ENCODE measurements at places on chromosomes 7 and 10. TPM values are rescaled to one million over a fixed set of nuclear protein-coding genes. Genes with fewer than 3 reads are reported as not detected.

Gene GIMAP5
- 29.4 TPM for total RNA-seq

DNA sequence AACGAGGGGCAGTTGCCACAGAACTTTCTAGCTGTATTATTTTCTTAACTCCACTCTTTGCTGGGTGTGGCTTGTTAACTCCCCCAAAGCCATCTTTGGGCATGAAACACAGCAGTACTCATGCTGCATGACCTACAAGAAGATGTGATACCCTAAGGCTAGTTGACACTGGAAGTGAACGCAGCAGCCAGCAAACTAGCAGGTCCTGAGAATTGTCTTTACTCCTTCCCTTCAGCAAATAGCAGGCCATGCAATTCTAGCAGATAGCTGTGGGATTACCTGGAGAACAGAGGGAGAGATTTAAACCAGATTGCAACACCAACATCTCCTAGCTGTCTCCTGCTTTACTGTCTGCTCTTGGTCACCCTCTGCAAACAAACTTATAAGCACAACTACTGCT is 688.0 kb upstream of the ZWINT start:
- H3K36me3 ChIP-seq = no peaks in the 10 kb centered on the region
- H3K4me1 ChIP-seq = no peaks in the 10 kb centered on the region
- no peak overlapping the region for H3K27ac ChIP-seq
- no peak for DNase-seq
- H3K4me3 ChIP-seq = no peak overlapping the region
- no peaks in the 10 kb centered on the region for H3K27me3 ChIP-seq

GRCh38 chr10:83539528-83540308 is 599.6 kb upstream of the GHITM start:
- no peak overlapping the region for H3K4me3 ChIP-seq
- H3K4me1 ChIP-seq = no peaks in the 10 kb centered on the region
- DNase-seq = no peak
- no peak overlapping the region for H3K27ac ChIP-seq
- H3K36me3 ChIP-seq = no peaks in the 10 kb centered on the region

- H3K4me1 ChIP-seq = no peaks in the 10 kb centered on the region
- H3K4me3 ChIP-seq = no peak overlapping the region
- no peak for DNase-seq
- no peak overlapping the region for H3K27ac ChIP-seq
- no peaks in the 10 kb centered on the region for H3K27me3 ChIP-seq
These were observed 181.7 kb downstream of the PARD3 start for GRCh38 chr10:34633374-34633773.

GRCh38 chr10:6045314-6045848 is 16.8 kb downstream of the IL2RA start:
- peaks cover 20% of the 10 kb centered on the region for H3K27me3 ChIP-seq
- H3K27ac ChIP-seq = no peak overlapping the region
- H3K36me3 ChIP-seq = no peaks in the 10 kb centered on the region
- H3K4me3 ChIP-seq = no peak overlapping the region
- no peak for DNase-seq

DNA sequence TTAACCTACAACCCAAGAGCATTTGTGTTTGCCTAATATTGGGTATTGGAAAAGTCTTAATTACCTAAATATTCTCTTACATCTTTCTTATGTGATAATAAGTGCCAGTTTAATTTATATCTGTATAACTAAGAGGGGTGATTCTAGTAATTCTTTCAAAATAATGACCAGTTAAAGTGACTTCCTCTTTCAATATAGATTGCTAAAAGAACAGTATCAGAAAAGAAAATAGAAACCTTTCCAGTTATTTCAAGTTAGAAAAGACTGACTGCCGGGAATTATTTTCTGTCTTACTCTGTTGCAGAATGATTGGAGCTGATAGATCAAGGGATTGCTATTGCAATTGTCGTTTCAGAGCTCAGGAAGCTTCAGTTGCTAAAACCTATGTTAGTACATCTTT is 525.0 kb upstream of the SEMA3D start:
- H3K4me3 ChIP-seq = no peak overlapping the region
- H3K27ac ChIP-seq = no peak overlapping the region
- no peaks in the 10 kb centered on the region for H3K27me3 ChIP-seq
- H3K36me3 ChIP-seq = no peaks in the 10 kb centered on the region

GRCh38 chr10:120570418-120570817 is 113.4 kb downstream of the PLPP4 start:
- no peaks in the 10 kb centered on the region for H3K27me3 ChIP-seq
- H3K27ac ChIP-seq = no peak overlapping the region
- DNase-seq = no peak
- no peak overlapping the region for H3K4me3 ChIP-seq
- no peaks in the 10 kb centered on the region for H3K36me3 ChIP-seq
- no peaks in the 10 kb centered on the region for H3K4me1 ChIP-seq

Gene OR2A1
- not detected for total RNA-seq

Gene PTN
- total RNA-seq = 78.4 TPM

Gene ZNF277
- 7.3 TPM for total RNA-seq

Gene PRSS2
- total RNA-seq = not detected

DNA sequence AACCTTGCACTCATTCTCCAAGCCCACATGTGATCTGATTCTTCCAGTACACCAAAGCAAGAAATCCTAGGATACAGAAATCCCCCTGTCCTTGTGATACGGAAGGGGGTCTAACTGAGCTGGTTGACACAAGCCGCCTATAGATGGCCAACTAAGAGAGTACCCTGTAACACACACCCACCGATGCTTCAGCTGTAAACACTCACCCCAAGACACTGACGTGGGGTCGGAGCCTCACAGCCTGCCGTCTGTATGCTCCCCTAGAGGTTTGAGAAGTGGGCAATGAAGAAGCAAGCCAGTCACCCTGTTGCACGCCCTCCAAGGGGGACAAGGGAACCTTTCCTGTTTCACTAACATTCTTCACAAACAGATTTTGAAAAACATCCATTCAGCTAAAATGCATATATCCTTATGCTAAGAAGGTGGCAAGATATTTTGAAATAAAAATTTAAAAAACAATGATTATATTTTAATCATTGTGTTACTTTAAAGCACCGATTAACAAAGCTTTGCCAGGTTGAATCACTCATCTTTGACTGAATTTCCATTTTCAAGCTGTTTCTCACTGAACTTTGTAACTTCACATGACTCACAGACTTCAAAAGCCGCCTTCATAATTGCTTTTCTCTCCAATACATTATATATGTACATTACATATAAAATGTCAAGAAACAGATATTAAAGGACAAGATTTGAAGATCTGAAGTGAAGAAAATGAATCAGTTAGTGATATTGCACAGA is 329.3 kb downstream of the ARL4A start:
- no peaks in the 10 kb centered on the region for H3K4me1 ChIP-seq
- no peak for DNase-seq
- H3K4me3 ChIP-seq = no peak overlapping the region
- H3K27ac ChIP-seq = peak overlapping the region; percentile 72
- H3K36me3 ChIP-seq = no peaks in the 10 kb centered on the region
- no peaks in the 10 kb centered on the region for H3K27me3 ChIP-seq

DNA sequence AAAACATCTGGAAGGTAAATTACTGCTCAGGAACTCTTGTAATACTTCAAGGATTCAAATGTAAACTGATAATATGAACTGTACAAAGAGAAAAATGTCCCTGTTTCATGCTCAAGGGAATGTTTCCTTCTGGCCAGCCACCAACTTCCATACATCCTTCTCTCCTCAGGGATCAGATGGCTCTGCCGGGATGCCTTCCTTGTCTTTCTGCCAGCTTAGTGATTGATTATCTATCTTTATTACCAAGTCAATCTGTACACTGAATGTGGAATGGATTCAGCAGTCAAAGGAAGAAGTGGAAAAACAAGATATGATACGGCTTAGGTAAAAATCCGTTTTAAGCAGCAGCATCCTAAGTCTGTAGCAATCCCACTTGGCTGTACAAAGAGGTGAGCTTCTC is 178.3 kb downstream of the PTN start:
- no peaks in the 10 kb centered on the region for H3K27me3 ChIP-seq
- no peak overlapping the region for H3K27ac ChIP-seq
- no peaks in the 10 kb centered on the region for H3K4me1 ChIP-seq

Gene RSPH10B
- not detected for total RNA-seq

Gene HTRA1
- total RNA-seq = 6.3 TPM

DNA sequence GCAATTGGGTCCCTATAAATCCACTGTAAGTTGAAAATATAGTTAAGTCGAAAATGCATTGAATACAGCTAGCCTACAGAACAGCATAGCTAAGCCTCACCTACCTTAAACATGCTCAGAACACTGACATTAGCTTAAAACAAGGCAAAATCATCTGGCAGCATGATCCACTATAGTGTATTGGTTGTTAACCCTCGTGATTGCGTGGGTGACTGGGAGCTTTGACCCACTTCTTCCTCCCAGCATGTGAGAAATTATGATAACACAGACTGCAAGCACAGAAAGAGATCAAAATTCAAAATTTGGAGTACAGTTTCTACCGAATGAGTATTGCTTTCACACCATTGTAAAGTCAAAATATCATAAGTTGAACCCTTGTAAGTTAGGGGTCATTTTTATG is 22.3 kb downstream of the CNTNAP2 start:
- H3K36me3 ChIP-seq = no peaks in the 10 kb centered on the region
- no peak overlapping the region for H3K27ac ChIP-seq
- no peak for DNase-seq
- H3K4me3 ChIP-seq = no peak overlapping the region
- H3K4me1 ChIP-seq = no peaks in the 10 kb centered on the region

DNA sequence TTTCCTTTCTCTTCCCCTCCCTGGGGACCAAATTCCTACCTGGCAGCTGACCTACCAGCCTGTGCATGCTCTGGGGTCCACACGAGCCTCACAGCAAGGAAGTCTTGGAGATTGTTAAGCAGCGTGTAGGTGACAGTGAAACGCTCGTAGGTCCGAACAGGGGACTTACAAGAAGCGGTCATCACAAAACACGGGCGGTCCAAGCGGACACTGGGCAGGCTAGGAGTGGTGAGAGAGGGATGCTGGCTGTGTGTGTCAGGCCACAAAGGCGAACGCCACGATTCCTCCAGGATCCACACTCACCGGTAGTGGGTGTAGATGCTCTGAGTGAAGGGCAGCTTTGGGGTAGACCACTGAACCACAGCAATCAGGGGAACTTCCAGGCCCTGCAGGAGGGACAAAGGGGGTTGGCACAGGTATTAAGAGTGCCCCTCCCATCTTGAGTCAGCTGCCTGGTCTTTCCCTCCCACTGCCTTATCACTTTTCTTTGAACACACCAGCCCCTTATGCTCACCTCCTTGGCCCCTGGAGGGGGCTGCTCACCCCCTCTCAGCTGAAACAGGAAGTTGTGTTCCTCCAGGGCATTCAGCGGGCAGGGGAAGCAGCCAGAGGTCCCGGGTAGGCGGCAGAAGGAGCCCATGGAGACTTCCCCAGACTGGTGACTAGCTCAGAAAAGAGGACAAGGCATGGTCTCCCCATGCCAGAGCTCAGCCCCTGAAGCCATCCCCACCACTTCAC is 2.0 kb downstream of the TRAPPC14 start:
- no peaks in the 10 kb centered on the region for H3K27me3 ChIP-seq
- no peak for DNase-seq
- H3K36me3 ChIP-seq = peaks cover 54% of the 10 kb centered on the region
- H3K4me1 ChIP-seq = peaks cover 15% of the 10 kb centered on the region
- no peak overlapping the region for H3K4me3 ChIP-seq

Gene CPEB3
- 8.8 TPM for total RNA-seq

DNA sequence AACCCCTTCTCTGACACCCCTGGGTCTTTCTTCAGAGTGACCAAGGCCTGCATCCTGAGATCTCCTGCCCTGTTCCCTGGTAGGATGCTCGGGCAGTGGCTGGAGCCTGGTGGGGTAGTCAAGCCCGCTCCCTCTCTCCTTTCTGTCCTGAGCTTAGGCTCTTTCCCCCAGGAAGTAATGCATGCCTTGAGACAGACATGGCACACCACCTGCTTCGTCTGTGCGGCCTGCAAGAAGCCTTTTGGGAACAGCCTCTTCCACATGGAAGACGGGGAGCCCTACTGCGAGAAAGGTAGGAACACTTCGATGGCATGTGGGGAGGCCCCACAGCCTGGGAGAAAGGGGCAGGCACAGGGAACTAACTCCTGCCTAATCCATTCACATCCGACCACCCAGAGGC is 37.9 kb upstream of the BMPR1A start:
- DNase-seq = no peak
- no peaks in the 10 kb centered on the region for H3K36me3 ChIP-seq
- H3K4me3 ChIP-seq = no peak overlapping the region
- H3K27ac ChIP-seq = no peak overlapping the region
- H3K4me1 ChIP-seq = no peaks in the 10 kb centered on the region

- peaks cover 11% of the 10 kb centered on the region for H3K4me1 ChIP-seq
- H3K4me3 ChIP-seq = peak overlapping the region; percentile 78
- H3K27ac ChIP-seq = peak overlapping the region; percentile 99
- no peaks in the 10 kb centered on the region for H3K27me3 ChIP-seq
- no peak for DNase-seq
These were observed 1.5 kb downstream of the NIPSNAP2 start for GRCh38 chr7:55965805-55966421.

GRCh38 chr7:21134631-21135030 is 293.3 kb upstream of the SP4 start:
- no peak overlapping the region for H3K4me3 ChIP-seq
- no peak for DNase-seq
- H3K27ac ChIP-seq = no peak overlapping the region

GRCh38 chr7:158082761-158083160 is 504.9 kb downstream of the PTPRN2 start:
- H3K27ac ChIP-seq = no peak overlapping the region
- no peak overlapping the region for H3K4me3 ChIP-seq
- peaks cover 7% of the 10 kb centered on the region for H3K27me3 ChIP-seq
- no peak for DNase-seq
- no peaks in the 10 kb centered on the region for H3K4me1 ChIP-seq

Gene ASAH2B
- 2.2 TPM for total RNA-seq

DNA sequence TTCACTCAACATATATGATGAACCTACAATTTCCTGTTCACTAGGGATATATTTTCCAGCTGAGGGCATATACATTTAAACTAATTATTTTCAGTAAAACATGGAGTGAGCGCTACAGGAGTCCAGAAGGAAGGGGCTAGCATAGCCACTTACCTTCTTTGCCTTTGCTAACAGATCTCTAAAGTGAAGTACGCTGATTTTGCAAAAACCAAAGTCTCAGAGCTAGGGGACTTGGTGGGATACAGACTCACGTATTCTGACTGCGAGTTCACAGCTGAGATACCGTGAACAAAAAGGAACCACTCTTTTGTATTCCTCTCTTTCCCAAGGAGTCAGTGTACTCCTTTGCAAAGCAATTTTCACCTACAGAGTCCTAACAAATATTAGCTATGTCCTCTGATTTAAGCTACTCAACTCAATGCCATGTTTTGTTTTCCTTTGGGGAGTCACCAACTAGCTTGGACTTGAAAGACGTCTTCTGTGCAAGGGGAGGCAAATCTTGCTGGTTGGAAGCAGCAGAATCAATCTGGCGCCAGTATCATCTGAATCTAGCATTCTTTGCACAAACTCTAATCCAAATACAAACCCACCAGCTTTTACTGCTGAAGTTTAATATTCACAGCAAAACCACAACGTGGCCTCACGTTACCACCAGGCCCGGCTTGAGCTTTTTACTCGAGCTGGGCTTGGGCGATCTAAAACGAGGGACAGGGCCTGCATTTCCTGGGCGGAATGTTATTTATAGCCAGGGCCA is 657 bp downstream of the CDNF start:
- peak overlapping the region; percentile 96 for H3K27ac ChIP-seq
- peak overlapping the region; percentile 76 for H3K4me3 ChIP-seq
- H3K4me1 ChIP-seq = peaks cover 15% of the 10 kb centered on the region
- H3K27me3 ChIP-seq = no peaks in the 10 kb centered on the region

Measured in esophagus squamous epithelium (tissue), 5 donors.